ENCODE measurements at places on chromosomes 4 and X. TPM values are rescaled to one million over a fixed set of nuclear protein-coding genes. Genes with fewer than 3 reads are reported as not detected.

GRCh38 chr4:55608591-55608990 lies 16.5 kb upstream of the PDCL2 start:
- no peak for ATAC-seq

- ATAC-seq, result no peak
Observed at GRCh38 chrX:56268888-56269287, 36.7 kb downstream of the KLF8 start.

- no peak for ATAC-seq
Observed at GRCh38 chr4:131382839-131383238, 1766.3 kb upstream of the PCDH10 start.

DNA sequence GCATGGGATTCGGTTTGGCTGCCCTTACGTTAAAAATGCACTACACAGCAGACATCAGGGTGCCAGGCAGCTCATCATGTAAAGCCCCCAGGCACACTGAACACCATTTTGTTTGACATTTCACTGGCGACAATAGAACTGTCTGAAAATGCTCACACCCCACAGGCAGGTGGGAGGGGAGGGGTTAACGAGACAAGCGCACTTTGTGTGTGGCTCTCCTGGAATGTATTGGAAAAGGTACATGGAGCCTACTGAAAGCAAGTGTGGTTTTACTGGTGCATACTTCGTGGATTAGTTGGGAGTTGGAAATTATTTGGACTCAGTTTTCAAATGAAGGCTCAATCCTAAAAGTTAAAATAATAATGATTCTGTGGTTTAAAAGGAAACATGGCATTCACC lies 31.6 kb upstream of the PPARGC1A start:
- ATAC-seq, result no peak

DGKK gene
- not detected for total RNA-seq

MAGED4 gene
- total RNA-seq, result 1.4 TPM

CAPN6 gene
- total RNA-seq, result 21.4 TPM

Measured in esophagus mucosa (tissue), 1 donor.